Gastroesophageal sphincter (tissue), 4 donors: ENCODE measurements at places on chromosomes 12 and 14.

DNA sequence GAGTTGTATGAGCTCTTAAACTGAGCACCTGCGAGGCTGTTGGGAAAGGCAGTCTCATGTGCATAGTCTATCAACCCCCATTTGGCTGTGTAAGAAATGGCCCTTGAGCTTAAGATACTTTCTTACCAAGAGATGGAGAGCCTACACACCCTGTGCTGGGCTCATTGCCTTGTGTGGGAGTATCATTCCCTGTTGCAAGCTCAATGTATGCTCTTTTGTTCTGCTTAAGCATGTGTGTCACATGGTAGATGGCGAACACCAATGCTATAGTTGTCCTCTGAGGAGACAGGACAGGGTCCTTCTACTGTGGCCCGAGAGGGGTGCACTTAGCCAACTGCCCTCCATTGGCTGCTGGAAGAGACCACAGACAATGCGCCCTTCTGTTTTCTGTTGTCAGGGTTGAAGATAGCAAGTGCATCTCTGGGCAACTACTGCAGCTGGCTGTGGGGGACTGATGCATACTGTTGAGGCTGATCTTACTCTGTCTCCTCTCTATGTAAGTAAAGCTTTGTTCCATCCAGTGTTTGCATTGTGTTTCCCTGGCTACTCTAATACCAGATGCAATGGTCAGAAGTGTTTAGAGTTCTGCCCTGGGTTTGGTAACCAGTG lies 79.5 kb downstream of the PTPRB start:
- ATAC-seq = no peak

DNA sequence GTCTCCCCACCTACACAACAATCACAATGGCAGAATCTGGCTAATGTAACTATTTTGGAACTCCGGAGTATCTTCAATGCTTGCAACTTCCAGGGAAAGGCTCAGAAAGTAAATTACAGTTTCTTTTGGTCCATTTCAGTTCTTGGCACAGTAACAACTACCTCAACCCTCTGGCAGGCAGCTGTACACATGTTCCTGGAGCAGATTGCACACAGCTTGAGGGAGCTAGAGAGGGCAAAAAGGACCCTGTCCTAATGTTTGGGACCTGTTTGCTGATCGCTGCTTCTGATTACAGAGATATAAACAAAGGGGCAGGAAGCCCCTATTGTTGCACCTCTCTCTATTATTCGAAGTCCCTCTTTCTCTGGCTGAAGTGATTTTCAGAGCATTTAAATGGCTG lies 35.2 kb upstream of the SLC38A1 start:
- no peak for ATAC-seq

DNA sequence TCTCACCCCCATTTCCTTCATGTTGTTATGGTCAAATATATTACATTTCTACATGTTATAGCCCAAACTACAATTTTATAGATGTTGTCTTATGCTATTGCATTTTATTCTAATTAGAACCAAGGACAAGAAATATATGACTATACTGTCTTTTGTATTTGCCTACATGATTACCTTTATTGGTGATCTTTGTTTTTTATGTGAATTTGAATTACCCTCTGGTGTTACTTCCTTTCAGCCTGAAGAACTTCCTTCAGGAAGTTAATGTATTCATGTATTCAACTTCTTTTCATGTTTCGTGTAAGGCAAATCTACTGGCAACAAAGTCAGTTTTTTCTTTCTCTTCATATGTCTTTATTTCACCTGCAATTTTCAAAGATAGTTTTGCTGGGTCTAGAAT lies 8.7 kb upstream of the B3GNT4 start:
- ATAC-seq = no peak

DNA sequence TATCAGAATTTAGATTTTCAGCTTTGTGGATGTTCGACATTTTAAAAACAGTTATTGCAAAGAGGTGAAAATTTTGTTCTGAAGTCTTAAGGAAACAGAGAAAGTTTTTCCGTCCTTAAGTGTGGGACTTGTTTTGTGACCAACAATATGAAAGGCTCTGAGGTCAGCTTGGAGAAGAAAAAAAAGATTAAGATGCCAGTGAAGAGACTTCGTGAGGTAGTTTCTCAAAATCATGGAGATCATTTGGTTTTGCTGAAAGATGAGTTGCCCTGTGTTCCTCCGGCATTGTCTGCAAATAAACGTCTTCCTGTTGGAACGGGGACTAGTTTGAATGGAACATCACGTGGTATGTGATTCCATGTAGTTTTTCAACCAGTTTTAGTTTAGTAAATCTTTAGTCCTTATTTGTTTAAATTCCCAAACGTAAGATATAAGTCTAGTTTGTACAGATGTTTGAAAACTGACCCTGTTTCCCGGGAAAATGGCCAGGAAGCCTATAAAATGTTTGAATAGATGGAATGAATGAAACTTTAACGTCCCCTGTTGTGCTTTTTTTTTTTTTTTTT lies 682 bp downstream of the KIAA0586 start:
- ATAC-seq = no peak

GRCh38 chr12:100591979-100592378 lies 18.5 kb downstream of the GAS2L3 start:
- no peak for ATAC-seq

- ATAC-seq = no peak
These were observed 160.3 kb upstream of the FKBP4 start for GRCh38 chr12:2634471-2634870.

DNA sequence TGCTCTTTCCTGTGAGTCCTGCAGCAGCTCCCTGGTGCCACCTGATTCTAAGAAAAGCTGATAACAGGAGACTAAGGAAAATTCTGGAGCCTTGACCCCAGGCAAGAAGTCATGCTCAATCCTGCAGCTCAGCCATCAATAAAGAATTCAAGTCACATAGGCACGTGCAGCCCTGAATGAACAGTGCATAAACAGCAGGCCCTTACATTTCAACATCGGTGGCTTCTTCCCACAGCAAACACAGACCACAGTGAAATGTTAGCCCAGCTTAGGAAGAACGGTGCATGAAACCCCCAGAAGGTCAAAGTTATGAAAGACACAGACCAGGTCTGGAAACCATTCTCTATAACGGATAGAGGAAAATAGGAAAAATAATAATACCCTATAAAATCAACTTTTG lies 10.5 kb downstream of the CINP start:
- ATAC-seq = no peak

- no peak for ATAC-seq
These were observed 28.1 kb upstream of the CFL2 start for GRCh38 chr14:34742270-34743115.

- no peak for ATAC-seq
These were observed 9.4 kb downstream of the GCH1 start for GRCh38 chr14:54893151-54893760.

DNA sequence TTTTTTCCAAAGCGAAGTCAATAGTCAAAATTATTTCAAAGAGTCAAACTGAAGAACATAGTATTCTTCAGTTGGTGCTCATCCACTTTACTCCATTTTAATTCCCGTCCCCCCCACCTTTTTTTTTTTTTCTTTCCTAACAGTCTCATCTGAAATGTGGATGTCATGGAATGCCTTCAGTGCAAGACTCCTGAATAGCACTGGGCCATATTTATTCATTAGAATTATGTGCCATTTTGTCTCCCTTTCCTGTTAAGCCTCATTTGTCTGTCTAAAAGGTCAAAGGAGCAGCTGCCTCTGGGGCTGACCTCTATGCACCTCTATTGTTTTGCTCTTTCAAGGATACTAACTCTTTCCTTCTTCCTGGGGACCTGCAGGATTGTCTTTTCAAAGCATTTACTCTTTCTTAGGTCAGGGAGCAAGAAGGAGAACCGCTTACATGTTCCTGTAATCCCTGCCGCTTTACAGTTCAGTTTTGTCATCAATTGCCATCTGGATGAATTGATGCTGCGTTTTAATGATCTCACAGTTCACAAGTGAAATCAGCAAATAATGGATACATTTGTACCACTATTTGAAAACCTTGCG lies 310.6 kb downstream of the NPAS3 start:
- no peak for ATAC-seq

DNA sequence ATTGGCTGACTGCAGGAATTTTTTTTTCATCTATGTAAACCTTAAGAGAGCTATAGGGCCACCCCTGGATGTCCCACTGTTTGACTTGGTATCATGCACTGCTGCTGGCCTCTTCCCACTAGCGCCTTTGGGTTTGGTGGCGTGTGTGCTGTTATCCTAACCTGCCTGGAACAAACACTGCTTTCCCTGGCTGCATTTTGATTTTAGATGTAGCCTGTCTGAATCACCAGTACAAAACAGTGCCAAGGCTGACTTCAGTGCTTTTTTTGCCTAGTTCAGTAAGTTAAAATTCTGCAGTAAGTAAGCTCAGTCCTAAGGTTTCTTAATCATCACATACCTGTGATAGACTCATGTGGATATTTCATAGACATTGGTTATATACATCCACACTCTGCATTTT lies 99.2 kb downstream of the EML1 start:
- ATAC-seq = no peak

- no peak for ATAC-seq
These were observed 414.3 kb downstream of the TMEM121 start for GRCh38 chr14:105940534-105941225.
